ENCODE measurements at places on chromosomes 4 and X.

DNA sequence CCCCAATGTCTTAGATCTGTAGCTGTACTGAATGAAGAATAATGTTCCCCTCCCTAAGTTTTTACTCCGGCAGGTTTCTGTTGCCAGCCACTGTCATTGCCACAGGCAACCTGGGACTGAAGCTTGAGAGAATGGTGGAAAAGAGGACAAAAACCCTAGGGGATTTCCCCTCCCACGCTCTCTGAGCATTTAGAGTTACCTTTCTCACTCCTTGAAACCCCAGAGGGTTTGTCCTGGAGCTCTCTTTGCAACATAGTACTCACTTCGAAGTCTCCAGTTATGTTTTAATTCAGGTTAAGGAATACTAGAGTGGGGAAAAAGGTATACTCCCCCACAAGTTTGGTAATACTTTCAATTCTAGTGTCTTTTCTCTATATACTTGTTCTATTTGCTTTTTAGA is 31.5 kb downstream of the F8 start:
- no peak for DNase-seq

DNA sequence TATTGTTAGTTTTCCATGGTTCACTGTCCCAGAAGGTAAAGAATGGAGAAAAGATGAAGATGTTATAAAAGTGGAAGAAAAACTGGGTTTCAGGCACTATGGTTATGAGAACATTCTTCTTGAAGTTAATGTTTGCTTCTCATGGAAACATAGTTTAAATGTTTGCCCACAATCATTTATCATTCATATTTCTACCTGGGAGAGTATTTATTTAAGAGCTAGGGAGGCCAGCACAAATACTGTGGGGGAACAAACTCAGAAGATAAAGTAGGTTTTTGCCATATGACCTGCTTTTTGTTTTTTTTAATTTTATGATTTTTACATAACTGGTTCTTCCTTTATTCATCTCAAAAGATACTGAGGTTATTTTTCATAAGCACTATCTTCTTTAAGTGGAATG is 96.8 kb downstream of the GC start:
- DNase-seq: no peak

GRCh38 chr4:174292473-174292872 is 8.8 kb downstream of the CEP44 start:
- DNase-seq: no peak

- DNase-seq: no peak
Measured at GRCh38 chrX:127570276-127570675, 481.9 kb downstream of the ACTRT1 start.

DNA sequence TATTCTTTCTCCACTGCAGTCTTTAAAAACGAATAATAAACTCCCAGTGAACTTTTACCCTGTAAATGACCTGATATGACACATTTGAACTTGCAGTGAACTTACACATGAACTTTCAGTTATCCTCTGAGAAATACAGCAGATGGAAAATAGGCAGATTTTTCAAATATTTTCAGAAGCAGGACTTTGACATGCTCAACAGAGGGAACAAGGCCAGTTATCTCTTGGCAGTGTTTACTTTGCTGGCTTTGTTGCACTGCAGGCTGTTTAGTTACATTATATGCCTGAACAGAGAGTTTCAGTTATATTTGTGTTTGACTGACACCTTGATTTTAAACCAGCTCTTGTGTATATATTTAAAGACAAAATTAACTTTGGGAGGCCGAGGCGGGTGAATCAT is 47.6 kb upstream of the FGG start:
- DNase-seq: no peak

GRCh38 chr4:143514497-143514896 is 995 bp downstream of the SMARCA5 start:
- peak; percentile 6 for DNase-seq
